ENCODE measurements at places on chromosomes 6 and 20. TPM values are rescaled to one million over a fixed set of nuclear protein-coding genes. Genes with fewer than 3 reads are reported as not detected.

Gene GPX5
- total RNA-seq = not detected

Gene MAS1
- not detected for total RNA-seq

Gene TGM2
- total RNA-seq = 0.68 TPM

Gene COL9A3
- total RNA-seq = 0.14 TPM

Gene CDS2
- 25.3 TPM for total RNA-seq

Gene IRAK1BP1
- 5.6 TPM for total RNA-seq

All from nasal cavity respiratory epithelium epithelial cell of viscerocranial mucosa (primary cell).